Mesothelial cell of epicardium (in vitro differentiated cells): ENCODE measurements at places on chromosomes 11 and 22.

DNA sequence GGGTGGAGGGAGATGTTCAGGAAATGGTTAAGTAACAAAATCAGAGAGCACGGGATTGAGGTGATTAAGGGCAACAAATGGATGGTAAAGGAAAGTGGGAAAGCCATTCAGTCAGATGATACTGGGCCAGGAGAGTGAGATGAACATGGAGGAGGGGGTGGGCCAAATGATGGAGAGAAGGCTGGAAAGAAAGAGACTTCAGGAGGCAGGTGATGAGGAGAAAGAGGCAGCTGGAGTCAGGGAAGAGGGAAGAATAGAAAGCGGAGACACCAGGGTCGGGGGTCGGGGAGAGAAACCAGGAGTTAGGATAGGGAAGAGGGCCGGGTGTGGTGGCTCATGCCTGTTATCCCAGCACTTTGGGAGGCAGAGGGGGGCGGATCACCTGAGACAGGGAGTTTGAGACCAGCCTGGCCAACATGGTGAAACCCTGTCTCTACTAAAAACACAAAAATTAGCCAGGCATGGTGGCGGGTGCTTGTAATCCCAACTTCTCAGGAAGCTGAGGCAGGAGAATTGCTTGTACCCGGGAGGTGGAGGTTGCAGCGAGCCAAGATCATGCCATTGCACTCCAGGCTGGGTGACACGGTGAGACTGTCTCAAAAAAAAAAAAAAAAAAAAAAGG is 4.7 kb upstream of the KDM2A start:
- DNase-seq = no peak

DNA sequence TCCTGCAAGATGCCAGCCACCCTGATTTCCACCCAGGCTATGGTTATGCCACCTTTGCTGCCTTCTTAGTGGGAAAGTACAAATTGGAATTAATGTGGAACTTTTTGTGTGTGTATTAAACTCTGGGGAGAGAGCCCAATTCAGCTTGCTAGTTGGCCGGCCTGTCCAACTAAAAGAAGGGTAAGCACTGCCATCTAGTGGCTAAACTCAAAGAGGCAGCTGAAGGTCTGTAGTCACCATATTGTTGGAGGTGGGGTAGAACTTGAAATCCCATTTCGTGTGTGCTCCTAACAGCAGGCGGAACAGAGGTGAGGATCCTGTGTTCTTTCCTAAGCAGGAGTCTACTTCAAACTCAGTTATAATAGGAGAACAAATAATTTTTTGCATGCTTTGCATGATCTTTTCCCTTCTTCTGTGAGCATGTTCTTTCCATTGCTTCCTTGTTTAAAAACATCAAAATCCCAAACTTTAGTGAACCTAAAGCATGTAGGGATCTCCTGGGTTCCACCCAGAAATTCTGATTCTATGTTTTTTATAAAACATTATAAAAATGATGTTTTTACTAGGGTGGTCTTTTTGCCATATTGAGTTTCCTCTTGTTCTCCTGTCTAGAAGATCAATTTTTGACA is 138.8 kb upstream of the SORL1-AS1 start:
- no peak for DNase-seq

DNA sequence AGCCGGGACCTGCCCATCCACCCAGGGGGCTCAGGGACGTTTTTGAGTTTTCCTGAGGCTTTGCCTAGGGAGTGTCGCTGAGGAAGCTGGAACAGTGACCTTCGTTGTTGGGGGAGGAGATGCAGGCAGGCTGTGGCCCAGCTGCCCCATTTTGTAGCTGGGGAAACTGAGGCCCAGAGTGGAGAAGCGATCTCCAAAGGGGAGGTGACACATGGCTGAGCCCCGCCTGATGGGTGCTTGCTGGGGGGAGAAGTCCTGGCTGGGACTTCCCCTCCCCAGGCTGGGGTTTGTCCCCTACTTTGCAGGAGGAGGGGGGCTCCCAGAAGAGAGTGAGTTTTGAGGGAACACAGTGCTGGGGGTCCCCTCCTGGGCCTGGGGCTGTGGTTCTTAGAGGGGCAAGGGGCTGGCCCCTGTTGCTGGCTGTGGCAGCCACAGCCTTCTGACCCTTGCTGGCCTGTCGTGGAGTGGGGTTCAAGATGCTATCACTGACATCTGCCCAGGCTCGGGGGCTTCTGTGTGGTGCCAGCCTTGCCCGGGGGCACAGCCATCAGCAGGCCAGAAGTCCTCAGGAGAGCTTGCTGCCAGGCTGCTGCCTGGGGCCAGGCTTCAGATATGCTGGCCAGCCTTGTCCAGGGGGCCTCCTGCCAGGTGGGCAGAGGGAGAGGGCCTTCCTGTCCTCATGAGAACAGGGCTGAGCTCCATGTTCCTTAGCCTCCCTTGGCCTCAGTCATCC is 21.4 kb downstream of the KCNQ1 start:
- no peak for DNase-seq

DNA sequence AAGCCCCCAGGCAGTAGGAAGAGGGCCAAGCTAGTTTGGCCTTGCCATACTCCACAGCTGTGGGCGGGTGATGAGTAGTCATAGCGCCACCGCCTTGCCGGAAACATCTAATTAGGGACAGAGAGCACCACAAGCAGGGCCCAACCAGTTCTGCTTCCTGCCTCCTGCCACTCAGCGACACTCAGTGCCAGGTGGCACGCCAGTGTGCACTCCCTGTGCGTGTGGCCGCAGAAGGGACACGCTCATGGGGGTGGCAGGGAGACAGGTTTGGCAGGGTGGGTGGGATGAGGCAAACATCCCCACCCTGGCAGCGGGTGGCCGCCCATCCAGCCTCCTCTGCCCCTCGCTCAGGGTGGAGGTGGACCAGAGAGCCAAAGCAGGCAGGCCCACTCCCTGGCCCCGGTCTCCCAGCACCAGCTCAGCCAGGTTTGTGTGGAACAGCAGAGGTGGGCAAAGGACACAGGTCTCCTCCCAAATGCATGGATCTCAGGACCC is 4.9 kb downstream of the OVOL1 start:
- DNase-seq = no peak

DNA sequence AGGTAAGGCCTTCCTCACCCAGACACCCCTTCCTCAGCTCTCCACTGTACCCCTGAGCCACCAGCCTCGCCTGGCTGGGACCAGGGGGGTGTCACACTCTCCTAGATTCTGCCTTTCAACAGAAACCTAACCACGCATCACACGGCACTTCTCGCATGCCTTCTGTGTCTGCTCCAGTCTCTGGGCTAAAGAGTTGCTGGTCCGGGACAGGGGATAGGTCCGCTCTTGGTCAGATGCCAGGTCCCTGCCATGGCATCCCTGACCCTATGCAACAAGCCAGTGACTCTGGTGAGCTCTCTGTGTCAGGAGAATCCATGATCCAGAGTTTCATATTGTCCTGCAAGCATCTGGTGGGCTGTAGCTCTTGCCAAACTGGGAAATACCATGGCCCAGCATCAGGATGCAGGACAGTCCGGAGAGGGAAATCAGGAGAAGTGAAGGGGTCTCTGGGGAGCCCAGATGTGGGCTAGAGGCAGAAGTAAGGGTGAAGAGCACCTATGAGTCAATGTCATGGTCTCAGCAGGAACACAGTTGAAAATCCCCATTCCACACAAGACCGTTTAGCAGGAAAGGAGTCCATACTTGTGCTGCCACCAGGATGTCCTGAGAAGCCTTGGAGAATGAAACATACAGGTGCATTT is 14.1 kb downstream of the IGLL5 start:
- no peak for DNase-seq

GRCh38 chr22:18116634-18117033 is 6.0 kb downstream of the TUBA8 start:
- DNase-seq = no peak

DNA sequence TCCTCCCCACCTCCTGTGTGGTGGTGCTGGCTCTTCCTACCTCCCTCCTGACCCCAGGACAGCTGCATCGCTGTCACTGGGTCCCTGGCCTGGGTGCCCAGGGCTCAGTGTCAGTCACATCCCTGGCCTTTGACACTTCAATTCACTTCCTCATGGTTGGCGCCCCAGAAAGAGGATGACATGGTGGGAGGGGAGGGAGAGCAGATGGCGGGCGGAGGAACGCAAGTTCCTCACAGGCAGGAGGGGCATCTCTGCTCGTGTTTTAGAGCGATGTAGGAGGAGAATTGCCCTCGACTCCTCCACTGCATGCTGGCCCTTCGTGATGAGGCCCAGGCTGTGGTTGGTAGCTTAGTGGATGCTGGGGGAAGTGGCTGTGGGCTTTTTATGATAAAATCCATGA is 35.1 kb upstream of the KRTAP5-7 start:
- peak; percentile 20 for DNase-seq

GRCh38 chr11:70592641-70593165 is 194.4 kb downstream of the CTTN start:
- no peak for DNase-seq

DNA sequence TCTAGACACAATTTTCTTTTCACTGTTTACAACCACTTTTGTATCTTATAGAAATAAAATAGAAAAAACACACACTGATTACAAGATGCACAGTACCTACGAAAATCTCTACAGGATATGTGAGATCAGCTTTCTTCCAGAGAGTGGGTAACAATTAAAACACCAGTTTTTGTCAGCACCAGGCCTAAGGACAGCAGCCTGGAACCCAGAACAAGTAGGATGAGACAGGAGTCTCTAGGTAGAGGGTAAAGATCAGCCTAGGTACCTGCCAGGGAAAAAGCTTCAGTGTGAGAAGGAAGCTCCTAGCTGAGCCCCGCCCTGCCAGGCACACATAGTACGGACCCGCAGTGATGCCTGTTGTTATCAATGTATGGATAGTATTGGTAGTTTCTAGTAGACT is 61.9 kb downstream of the KIRREL3 start:
- no peak for DNase-seq

DNA sequence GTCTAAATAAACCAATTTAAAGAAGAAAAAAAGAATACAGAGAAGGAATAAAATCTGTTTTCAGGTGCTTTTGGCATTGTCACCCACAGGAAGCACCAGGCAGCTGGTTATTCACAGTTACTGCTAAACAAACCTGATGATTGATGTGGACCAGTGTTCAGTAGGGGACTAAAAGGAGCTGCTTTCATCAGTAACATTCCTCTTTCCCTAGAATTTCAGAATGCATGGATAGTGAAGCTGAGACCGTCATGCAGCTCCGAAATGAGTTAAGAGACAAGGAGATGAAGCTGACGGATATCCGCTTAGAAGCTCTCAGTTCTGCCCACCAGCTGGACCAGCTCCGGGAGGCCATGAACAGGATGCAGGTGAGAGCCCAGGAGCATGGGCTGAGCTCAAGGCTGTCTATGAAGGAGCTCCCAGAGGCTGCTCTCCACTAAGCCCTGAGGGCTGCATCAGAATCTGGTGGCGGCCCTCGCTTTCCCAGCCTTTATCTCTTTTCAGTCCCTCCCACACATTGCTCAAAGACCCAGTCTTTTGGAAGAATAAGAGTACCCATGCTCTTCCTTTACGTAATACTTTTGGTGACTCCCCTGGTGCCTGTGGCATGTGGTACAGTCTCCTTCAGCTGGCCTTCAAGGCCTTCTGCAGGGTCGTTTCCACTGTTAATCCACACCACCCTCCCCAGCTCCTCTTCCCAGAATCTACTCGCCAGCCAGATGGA is 69.5 kb downstream of the DBX1 start:
- DNase-seq = no peak

DNA sequence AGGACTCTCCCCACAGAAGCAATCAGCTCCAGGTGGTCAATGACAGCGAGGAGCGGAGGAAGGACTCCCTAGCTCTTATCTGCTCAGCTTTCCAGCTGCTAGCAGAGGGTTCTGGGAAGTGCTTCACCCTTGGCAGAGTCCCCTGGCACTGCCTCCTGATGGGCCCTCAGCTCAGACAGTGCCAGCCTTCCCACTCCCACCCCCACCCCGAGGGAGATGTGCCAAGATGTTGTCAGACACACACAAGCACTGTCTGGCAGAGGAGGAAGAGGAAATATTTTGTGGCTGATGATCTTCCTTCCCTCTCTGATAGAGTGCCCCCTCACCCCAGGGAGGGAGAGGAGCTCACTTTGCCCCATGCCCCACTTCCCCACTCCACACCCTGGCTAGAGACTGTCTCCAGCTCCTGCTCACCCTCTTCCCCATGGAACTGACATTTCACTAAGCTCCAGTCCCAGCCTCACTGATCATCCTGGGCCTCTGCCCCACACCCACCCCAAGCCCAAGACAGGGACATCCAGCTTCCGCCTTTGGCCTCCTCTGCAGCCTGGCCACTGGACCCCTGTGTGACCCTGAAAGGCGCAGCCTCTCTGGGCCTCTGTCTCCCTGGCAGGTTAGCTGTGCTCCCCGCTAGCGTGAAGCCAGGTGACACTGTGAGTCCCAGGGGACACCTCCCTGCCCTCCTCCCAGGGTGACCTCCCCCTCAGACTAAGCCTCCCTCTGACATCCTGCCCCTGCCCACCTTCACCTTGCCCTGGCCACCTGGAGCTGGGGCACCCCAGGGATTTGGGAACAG is 44.5 kb downstream of the SLCO2B1 start:
- DNase-seq = no peak

- DNase-seq = no peak
Measured at GRCh38 chr22:21725956-21726649, 9.5 kb downstream of the YPEL1 start.

- no peak for DNase-seq
Measured at GRCh38 chr22:34639911-34640310, 426.0 kb upstream of the ISX start.

- no peak for DNase-seq
Measured at GRCh38 chr11:27505781-27506180, 788 bp downstream of the LIN7C start.

DNA sequence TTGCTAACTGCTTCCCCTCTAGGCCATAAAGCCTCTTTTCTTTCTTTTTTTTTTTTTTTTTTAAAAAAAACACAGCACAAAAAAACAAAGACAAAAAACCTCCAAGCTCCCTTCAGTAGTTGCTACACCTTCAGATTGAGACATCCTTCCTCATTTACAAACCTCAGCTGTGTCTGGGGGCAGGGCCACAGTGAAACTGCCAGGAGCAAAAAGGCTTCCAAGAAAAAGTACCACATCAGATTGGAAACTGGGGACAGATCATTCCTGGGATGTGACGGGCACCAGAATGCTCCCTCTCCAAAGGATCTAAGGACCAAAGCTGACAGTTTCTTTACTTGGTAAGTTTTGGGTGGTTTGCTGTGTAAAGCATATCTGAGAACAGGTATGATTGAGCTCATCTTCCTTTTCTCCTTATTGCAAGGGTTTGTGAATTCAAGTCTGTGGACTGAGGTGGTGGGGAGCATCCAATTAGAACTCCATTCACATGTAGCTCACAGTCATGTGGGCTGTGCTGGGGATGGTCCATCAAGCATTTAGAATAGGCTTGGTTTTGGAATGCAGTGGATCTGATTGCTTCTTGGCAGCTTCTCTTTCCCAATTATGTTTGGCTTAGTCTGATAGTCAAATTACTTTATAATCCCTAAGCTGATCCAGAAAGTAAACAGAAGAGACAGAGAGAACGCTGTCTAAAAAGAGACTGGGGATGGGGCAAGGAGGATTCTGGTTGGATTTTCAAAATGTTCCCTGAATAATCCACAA is 705 bp downstream of the BBOX1 start:
- no peak for DNase-seq
